Urothelium cell line (cell line): ENCODE measurements at places on chromosomes 11 and 22.

DNA sequence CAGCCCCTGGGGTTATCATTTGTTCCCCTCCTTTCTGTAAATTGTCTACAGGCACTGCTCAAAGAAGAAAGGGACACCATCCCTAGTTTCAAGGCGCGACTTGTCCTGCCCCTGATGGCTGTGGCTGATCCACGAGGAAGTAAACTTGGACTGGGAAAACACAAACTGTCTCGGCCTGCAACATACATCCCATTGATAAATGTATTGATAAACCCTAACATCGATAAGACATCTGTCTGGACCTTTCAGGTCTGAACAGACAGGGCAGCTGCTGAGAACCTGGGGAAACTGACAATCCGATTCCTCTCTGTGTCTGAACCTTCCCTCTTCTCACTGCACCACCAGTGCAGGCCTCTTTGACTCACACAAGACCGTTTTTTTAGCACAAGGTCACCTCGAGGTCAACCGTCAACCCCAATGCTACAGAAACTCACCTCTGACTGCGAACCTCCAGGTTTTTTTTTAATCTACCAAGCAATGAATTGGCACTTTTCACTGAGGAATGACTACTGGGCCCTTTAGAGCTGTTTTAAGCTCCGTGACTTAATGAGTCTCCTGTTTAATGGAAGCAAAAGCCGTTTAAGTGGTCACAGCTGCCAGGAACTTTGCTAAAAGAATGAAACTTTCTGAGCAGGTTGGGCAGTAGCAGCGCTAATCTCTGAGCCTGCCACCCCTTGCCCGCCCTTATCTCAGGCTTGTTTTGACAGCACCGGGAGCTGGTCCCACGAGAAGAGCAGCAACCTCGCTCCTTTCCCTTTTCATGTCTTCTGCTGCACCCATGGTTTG, 203.8 kb upstream of the TMEM45B start:
- no peak for DNase-seq

- DNase-seq = no peak
These were observed 41.6 kb upstream of the LINC01488 start for GRCh38 chr11:69439651-69440464.

- no peak for DNase-seq
These were observed 137.4 kb downstream of the EHF start for GRCh38 chr11:34758262-34758661.

DNA sequence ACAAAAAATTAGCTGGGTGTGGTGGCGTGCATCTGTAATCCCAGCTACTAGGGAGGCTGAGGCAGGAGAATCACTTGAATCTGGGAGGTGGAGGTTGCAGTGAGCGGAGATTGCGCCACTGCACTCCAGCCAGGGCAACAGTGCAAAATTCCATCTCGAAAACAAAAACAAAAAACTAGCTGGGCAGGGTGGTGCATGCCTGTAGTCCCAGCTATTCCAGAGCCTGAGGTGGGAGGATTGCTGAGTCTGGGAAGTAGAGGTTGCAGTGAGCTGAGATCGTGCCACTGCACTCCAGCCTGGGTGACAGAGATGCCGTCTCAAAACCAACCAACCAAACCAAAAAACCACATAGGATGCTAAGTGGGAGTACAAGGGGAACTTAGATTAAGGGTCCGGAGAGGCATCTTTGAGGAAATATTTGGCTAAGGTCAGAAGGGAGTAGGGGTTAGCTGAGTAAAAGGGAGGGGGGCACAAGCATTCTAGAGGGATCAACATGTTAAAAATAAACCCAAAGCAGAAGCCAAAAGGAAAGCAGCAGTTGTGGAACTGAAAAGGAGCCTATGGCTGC, 10.2 kb downstream of the PHF5A start:
- DNase-seq = no peak

DNA sequence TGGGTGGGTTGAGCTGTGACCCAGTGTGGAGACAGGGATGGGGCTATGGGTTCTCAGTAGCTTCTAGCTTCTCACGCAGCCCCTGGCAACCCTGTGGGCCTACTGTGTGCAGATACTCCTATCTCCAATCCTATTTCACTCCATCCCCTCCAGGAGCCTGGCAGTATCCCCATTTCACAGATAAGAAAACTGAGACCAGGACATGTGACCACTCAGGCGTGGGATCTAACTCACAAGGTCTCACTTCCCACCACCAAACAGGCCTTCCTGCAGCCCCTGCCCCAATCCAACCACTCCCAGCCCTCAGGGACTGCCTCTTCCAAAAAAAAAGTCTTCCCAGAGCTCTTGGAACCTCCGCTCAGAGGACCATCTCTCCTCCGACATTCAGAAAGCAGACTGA, 15.6 kb downstream of the ELFN2 start:
- DNase-seq = no peak

- no peak for DNase-seq
These were observed 6.5 kb downstream of the MN1 start for GRCh38 chr22:27795053-27795452.

GRCh38 chr11:61473370-61474012, 35.1 kb upstream of the LRRC10B start:
- DNase-seq = no peak

DNA sequence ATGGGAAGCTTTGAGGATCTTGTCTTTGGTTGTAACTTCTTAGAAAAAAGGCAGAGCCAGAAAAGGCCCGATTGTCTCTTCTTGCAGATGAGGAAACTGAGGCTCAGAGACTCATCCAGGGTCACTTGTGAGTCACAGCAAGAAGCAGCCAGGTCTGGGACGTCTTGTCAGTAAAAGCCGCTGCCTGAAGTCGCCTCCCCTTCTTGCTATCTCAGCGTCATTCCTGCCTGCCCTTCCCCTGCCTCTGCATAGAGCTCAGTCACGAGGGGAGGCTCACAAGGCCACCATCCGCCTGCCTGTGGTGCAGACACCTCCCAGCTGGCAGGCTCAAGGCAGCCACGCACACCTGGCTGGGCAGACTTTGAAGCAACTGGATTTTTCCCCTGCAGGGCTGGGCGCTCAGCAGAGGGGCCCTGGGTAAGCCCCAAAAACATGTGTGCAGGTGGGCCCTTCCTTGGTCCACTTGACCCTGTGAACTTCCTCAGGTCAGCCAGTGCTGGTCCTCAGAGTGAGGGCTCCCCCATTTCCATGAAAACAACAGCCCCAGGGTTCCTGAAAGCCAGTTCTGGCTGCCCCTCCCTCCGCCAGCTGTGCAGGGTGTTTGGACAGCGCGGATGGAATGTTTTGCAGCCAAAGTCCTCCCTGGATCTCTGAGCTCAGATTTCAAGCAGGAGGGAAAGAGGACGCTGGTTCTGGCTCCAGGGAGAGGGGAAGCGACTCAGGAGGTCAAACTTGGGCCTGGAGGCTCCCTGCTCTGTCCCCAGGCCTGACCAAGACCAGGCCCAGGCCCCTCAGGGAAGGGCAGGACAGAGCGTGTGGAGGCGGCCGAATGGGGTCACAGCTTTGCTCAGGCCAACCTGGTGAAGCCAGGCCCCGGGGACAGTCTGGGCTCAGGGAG, 6.0 kb upstream of the RAB3IL1 start:
- DNase-seq = no peak

GRCh38 chr11:67117672-67118180, 1.3 kb upstream of the KDM2A start:
- no peak for DNase-seq

DNA sequence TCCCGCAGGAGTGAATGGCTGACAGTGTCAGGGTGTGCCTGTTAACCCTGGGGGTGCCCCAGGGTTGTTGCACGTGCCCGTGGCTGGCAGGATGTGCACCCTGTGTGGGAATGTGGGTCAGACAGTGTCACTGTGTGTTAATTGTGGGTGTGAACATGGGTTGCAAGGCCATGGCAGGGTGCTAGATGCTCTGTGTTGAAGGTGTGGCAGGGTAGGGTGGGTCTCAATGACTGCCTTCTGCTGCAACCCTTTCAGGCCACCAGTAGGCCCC, 8.3 kb downstream of the RIN1 start:
- no peak for DNase-seq

DNA sequence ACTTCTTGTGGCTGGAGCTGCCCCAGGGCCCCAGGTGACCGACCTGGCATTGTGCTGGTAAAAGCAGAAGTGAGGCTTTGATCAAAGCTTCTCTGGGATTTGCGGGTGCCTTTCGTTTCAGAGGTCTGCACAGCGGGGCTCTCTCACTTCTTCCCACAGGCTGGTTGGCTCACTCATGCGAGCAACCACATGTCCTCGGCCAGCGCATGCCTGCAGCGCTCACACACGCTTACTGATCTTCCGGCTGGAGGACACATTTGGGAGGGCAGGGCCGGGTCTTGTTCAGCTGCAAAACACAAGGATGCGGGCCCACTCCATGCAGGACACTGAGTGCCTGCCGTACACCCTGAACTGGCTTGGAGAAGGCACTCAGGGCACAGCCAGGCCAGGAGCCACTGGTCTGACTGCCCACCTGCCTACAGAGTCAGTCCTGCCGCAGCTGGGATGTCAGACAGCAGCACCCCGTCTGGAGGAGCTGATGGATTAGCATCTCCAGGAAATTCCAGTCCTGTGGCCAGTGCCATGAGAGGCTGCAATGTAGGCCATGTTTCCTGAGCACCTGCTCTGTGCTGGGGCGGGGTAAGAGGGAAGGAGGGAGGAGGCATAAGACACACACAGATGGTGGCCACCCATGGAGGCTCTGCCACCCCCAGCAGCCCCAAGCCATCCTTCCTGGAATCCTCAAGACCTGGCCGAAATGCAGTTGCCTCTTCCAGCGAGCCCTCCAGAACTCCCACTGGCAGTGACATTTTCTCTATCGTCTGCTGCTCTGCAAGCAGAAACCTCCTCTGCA, 1383.2 kb downstream of the BRD1 start:
- no peak for DNase-seq

- DNase-seq = no peak
These were observed 3.1 kb downstream of the ACY3 start for GRCh38 chr11:67647471-67647870.

- DNase-seq = no peak
These were observed 19.8 kb downstream of the ARL14EP start for GRCh38 chr11:30342736-30343166.

- no peak for DNase-seq
These were observed 80.4 kb upstream of the KCNQ1OT1 start for GRCh38 chr11:2779981-2780849.

GRCh38 chr11:21634491-21634890, 558.4 kb upstream of the ANO5 start:
- no peak for DNase-seq

- DNase-seq = no peak
These were observed 4.4 kb downstream of the APOL2 start for GRCh38 chr22:36234919-36235318.

DNA sequence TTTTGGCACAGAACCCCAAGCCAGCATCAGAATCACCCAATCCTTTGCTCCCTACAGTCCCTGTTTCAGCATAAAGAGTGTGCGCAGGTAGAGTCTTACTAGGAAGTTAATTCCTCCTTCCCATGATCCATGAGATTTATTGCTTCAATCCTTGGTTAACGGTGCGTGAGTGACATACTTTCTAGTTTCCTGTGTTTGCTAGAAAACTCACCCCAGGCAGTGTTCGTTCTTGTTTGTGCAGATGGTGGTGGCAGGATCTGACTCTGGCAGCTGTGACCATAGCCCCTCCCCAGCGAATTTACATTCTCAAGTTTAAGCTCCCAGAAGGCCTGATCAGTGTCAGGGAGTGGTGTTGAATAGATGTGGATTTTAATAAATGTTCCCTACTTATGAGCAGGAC, 106.7 kb upstream of the CCT8L2 start:
- DNase-seq = no peak

GRCh38 chr11:123519055-123519796, 89.2 kb downstream of the GRAMD1B start:
- DNase-seq = no peak

DNA sequence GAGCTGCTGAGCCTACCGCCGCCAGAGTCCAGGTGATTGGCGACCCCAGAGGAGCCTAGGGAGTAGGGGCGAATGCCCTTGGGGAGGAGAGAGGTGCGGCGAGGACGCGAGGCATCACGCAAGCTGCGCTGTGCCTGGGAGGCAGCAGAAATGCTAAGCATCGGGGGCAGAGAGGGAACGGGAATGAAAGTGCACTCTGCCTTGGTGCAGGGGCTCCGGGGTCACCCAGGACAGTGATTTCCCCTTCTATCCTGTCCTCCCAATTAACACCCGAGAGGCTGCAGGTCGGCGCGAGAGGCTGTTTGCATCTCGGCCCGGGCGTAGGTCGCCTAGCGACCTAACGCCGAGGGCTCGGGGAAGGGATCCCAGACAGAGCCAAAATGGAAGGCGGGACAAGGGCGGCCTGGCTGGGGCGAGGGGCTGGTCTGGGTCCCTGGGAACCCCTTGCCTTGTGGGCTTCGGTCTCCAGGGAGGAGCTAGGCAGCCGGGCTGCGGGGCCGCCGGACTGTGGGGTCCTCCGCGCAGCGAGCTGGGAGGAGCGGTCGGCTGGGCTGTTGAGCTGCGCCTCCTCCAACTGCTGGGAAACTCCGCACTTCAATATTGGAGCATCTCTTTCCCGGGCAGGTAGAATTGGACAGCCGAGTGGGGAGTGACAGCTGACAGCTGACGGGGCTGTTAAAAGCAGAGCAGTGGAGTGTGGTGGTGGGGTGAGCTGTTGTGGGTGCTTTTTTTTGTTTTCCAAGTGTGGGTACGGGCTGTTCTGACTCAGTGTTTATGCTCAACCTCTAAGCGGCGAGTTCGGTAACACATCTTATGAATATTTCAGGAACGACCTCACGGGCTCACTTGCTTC, 657 bp downstream of the ELMOD1 start:
- peak; percentile 43 for DNase-seq

DNA sequence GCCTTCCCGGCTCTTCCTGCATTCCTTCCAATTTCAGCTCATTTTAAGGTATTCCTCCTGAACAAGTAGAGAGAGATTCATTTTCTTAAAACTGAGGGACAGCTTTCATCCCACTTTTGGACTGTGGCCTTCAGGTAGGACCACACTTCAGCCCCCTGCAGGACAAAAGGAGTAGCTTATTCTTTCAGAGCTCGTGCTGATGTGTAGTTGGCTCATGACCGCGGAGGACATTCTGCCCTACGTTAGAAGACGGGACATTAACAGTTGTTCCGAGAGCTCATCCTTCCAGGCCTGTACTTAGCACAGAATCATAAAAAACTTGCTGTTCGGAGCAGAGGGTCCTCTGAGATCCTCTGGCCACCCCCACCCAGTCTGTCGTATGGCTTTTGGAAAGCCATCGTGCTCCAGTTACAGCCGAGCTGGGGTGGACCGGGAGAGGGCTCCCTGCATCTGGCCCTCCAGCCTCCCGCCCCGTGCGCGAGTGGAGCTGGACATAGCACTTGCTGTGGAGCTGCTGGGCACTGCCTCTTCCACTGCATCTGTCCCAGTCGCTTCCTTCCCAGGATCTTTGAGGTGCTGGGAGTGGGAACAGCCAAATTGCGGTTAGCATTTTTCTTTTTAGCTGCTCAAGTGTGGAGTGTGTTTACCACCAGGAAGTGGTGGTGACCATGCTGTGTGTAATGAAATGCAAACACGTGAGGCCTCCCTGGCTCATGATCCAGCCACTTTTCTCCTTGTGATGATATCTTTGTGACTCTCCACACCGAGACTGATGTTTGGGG, 250.3 kb downstream of the TBC1D22A start:
- no peak for DNase-seq

GRCh38 chr11:65225279-65226102, 36.3 kb upstream of the POLA2 start:
- no peak for DNase-seq

- no peak for DNase-seq
These were observed 3.3 kb downstream of the TMEM121B start for GRCh38 chr22:17117890-17118289.
